ENCODE measurements at places on chromosomes 5 and 9. TPM values are rescaled to one million over a fixed set of nuclear protein-coding genes. Genes with fewer than 3 reads are reported as not detected.

GRCh38 chr9:9997585-9997984, 615.2 kb downstream of the PTPRD start:
- H3K4me3 ChIP-seq = no peak overlapping the region
- peaks cover 19% of the 10 kb centered on the region for H3K4me1 ChIP-seq

The SH3TC2 gene
- 0.69 TPM for total RNA-seq

The COL23A1 gene
- not detected for total RNA-seq

The CDH9 gene
- 2.8 TPM for total RNA-seq

The EFNA5 gene
- 105 TPM for total RNA-seq

DNA sequence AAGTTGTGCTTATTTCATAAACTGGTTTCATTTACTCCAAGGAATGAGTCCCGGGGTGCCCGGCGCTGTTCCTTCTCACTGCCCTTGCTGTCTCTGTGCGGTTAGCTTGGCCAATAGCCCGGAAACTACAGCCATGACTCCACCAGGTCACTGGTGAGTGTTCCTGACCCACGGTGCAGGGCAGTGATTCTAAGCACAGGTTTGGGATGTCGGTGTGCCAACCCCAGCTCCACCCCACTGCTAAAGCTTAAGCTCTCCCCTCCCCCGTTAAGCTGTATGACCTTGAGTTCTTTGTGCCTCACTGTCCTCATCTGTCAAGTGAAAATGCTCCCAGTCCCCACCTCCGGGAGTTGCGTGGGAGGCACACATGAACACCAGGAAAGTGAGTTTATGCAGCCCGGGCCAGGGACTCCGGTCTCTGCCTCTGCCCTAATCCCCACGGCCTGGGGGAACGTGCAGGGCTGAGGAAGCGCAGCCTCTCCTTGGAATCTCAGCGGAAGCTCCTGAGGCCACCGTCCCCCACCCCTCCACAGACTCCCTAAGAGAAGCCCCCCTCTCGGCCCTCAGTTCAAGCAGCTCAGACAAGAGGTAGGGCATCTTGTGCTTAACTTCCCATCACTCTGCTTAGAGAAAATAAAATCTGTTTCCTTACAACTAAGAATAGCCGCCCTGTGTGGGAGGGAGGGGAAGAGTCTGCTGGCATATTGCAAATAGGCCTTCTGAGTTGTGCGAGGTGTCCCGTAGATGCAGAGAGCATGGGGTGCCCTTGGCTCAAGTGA, 92.0 kb upstream of the RAI14 start:
- H3K4me3 ChIP-seq = no peak overlapping the region
- H3K27ac ChIP-seq = no peak overlapping the region
- no peaks in the 10 kb centered on the region for H3K4me1 ChIP-seq
- DNase-seq = peak; percentile 35
- H3K27me3 ChIP-seq = no peaks in the 10 kb centered on the region
- H3K36me3 ChIP-seq = no peaks in the 10 kb centered on the region

- no peak for DNase-seq
- no peak overlapping the region for H3K27ac ChIP-seq
- H3K36me3 ChIP-seq = no peaks in the 10 kb centered on the region
Measured at GRCh38 chr9:17870722-17871121, 291.9 kb downstream of the SH3GL2 start.

DNA sequence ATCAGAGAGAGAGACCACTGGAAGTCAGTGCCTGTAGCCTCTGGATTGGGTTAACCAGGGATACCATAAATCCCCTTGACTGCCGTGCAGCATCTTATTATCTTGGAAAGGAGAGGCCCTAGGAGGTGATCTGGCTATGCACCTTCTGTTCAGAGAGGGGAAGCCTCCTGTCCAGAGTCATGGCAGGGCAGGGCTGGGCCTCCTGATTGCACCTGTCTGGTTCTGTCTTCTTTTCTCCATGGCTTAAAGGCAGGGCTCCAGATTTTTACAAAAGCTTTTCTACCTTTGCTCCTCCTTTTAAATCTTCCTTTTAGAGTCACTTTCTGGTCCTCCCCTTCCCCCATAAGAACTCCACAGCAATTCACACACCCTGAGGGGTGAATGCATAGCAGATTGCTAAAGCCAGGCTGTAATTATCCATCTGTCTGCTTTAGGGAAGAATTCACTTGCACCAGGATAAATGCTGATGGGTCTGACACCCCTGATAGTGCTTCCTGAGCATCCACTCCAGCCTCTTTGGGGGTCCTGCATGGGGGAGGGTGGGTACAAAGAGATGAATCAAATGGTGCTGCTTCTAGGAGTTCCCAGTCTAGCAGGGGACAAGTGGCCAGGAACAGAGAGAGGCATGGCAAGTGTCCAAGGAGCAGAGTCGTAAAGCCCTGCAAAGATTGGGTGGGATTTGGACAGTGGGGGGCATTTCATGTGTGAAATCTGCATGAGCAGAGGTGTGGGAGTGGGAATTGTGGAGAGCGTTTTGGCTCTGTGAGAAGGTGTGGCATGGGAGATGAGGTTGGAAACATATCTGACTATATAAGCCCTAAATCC, 141.3 kb upstream of the ALDH1B1 start:
- H3K4me3 ChIP-seq = no peak overlapping the region
- no peaks in the 10 kb centered on the region for H3K27me3 ChIP-seq
- H3K4me1 ChIP-seq = peaks cover 16% of the 10 kb centered on the region
- no peak for DNase-seq
- no peak overlapping the region for H3K27ac ChIP-seq
- H3K36me3 ChIP-seq = no peaks in the 10 kb centered on the region

GRCh38 chr9:72827950-72828731, 124.7 kb downstream of the ALDH1A1 start:
- no peaks in the 10 kb centered on the region for H3K36me3 ChIP-seq
- H3K27ac ChIP-seq = peak overlapping the region; percentile 25
- no peaks in the 10 kb centered on the region for H3K27me3 ChIP-seq
- peaks cover 16% of the 10 kb centered on the region for H3K4me1 ChIP-seq

GRCh38 chr5:127696683-127697082, 6.5 kb upstream of the CCDC192 start:
- H3K4me3 ChIP-seq = no peak overlapping the region
- H3K4me1 ChIP-seq = peaks cover 20% of the 10 kb centered on the region
- no peaks in the 10 kb centered on the region for H3K36me3 ChIP-seq
- H3K27ac ChIP-seq = no peak overlapping the region

- DNase-seq = peak; percentile 84
- no peak overlapping the region for H3K27ac ChIP-seq
- peak overlapping the region; percentile 46 for H3K4me3 ChIP-seq
- H3K27me3 ChIP-seq = peaks cover 100% of the 10 kb centered on the region
Measured at GRCh38 chr9:37034305-37034937, 353 bp upstream of the PAX5 start.

DNA sequence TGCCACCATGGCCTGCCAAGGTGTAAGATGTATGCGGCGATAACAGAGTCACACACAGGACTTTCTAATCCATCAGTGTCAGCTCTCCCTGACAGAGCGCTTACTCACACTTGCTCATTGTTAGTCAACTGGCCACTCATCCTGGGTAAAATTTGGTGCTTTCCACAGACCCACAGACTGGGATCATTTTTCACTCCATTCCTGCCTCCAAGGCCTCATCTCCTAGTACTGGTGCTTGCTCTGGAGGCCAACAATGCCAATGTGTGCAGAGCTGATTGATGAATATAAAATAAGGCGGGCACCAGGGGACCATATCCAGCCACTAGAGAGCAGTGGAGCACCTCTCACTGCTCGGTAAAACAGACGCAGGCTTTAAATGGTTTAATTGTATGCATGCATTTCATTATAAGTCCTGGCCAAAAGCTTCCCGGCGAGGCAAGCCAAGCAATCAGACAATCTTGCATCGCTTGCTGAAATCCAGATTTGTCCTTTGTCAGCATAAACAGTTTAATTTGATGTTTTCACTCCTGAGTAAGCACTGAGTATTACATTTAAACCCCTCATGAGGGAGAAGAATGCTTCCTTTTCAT, 22.3 kb downstream of the PSMB7 start:
- no peak overlapping the region for H3K4me3 ChIP-seq
- no peak overlapping the region for H3K27ac ChIP-seq
- no peaks in the 10 kb centered on the region for H3K36me3 ChIP-seq
- no peaks in the 10 kb centered on the region for H3K27me3 ChIP-seq

The PCDHGC4 gene
- total RNA-seq = 10.4 TPM

The PDGFRB gene
- total RNA-seq = 8.9 TPM

GRCh38 chr5:115379622-115380344, 83.3 kb upstream of the CCDC112 start:
- no peak for DNase-seq
- no peaks in the 10 kb centered on the region for H3K27me3 ChIP-seq
- no peaks in the 10 kb centered on the region for H3K36me3 ChIP-seq
- H3K4me1 ChIP-seq = no peaks in the 10 kb centered on the region
- H3K27ac ChIP-seq = no peak overlapping the region
